NCI-H187 treated with DMSO at 0.1 percent for 48 hours (cell line): ENCODE measurements at places on chromosomes 3 and 15.

DNA sequence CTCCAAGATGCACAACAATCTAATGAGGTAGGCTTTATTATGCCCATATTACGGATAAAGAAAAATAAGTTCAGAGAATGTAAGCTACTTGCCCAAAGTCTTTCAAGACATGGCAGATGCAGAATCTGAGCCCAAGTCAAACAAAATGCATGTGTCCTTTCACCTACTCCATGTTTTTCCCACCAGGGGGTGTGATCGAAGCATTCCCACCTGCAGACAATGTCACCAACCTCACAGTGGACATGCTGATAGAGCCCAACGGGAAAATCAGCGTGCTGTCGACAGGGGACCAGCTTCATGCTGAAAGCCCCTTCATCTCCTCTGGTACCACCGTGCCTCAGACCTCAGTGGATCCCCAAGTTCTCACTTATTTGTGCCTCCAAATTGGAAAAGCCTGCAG, 99.8 kb upstream of the C15orf61 start:
- no peak for DNase-seq

- DNase-seq: no peak
Measured at GRCh38 chr3:38646062-38646461, 3.4 kb downstream of the SCN5A start.

DNA sequence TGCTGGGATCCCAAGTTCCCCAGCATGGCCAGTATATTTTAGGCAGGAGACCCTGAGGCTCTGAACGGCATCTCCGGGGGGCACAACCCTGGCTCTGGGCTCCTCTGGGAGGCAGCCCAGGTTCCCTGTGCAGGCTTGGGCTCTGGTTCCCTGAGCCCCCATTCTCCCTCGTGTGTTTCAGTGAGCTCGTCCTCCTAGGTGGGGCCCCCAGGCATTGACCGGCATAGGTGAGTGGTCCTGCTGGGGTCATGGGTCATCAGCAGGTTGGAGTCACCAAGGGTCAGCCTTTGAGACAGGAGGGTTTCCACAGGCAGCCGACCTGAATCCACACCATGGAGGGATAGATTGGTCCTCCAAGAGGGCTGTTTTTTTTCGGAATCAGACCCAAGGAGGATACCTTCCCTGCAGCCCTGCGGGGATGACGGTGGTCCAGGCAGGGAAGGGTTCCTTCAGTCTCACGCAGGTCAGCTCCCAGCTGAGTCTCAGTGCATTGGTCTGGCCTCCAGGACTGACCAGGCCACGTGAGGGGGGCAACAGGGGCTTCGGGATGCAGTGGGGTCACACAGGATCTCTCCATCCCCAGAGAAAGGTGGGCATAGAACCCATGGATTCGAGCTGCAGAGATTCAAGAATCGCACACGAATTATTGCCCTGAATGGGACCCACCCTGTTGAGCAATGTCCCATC, 226.0 kb downstream of the SNRPN start:
- DNase-seq: no peak

DNA sequence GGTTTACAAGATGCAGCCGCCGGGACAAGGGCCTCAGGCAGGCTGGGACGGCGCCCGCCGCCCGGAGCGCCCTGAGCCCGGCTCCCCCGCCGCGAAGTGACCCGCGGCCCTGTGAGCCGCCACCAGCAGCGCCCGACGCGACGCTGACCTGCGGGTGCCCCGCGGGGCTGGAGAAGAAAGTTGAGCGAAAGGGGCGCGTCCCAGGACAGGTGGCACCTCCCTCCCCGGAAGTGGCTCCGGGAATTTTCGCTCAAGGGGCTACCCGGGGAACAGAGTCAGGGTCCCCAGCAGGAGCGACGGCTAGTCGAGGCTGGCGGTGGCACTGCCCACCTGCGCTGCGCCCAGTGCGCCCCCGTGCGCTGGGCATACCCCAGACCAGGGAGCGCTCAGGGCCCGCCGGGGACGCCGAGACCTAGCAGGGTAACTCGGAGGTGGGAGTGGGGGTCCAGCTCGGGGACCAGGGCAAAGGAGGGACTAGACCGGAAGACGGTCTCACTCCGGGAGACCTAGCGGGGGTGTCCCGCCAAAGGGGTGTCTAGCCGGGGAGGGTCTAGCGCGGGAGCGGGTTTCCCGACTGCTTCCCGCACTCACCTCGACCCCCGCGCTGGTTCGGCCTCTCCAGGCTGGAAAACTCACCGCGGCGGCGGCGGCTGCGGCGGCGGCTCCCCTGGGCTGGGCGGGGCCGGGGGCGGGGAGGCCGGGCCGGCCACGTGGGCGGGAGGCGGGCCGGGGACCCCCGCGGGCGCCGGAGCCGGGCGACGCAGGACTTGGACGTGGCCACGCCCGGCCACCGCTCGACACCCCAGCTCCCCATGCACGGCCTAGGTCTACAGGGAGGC, 18.4 kb downstream of the SPATA12 start:
- no peak for DNase-seq

DNA sequence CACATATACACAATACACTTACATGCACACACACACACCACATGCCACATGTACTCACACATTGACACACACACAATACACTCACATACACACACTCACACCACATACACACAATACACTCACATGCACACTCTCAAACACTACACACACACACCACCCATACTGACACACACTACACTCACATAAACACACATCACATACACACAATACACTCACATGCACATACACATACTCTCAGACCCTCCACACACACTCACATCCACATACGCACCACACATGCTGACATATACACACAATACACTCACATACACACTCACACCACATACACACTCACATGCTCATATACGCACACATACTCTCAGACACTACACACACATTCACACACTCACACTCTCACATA, 28.3 kb upstream of the KIF23 start:
- DNase-seq: no peak

- DNase-seq: no peak
Measured at GRCh38 chr3:18806633-18807032, 341.7 kb upstream of the KCNH8 start.

DNA sequence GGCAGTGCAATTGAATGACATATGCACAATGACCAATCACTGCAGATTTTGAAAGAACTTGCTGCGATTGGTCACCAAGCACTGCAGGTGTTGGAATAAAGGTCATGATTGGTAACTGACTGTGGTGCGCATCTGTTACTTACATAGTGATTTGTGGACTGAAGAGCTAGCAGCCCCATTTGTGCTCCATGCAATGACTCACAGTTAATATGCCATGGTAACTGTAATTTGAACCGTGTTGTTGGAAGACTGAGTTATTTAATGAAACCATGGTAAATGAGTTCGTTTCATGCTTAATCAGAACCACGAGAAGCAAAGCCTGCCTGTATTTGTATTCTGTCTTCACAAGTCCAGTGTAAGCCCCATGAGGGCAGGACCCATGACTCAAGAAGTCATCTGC, 220.5 kb downstream of the TJP1 start:
- no peak for DNase-seq

GRCh38 chr3:143166376-143166775, 46.8 kb downstream of the CHST2 start:
- DNase-seq: no peak

DNA sequence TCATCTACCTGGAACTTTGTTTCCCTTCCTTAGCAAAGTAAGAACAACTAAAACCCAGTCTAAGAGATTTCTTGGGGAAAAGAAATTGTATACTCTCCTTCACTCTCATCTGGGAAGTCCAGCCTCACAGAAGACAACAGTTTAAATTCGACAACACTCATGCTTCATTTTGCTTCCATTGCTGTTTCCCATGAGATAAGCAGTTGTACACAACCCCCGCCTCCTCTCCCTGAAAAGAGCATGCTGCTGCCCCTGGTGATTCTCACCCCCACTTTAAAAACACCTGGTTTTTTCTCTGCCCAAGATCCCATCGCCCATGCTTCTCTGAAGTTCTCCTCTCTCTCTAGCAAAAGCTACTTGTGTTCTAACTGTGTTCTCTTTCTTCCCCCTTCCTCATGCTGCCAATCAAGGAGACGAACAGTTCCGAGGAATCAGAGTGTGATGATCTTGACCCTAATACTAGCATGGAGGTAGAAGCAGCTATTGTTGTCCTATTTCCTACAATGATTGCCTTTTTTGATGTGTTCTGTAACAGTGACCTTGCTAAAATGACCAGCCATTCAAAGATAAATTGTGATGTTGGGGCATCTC, 51.1 kb upstream of the UMPS start:
- no peak for DNase-seq

GRCh38 chr15:98363955-98364354, 284.4 kb upstream of the IGF1R start:
- DNase-seq: no peak

DNA sequence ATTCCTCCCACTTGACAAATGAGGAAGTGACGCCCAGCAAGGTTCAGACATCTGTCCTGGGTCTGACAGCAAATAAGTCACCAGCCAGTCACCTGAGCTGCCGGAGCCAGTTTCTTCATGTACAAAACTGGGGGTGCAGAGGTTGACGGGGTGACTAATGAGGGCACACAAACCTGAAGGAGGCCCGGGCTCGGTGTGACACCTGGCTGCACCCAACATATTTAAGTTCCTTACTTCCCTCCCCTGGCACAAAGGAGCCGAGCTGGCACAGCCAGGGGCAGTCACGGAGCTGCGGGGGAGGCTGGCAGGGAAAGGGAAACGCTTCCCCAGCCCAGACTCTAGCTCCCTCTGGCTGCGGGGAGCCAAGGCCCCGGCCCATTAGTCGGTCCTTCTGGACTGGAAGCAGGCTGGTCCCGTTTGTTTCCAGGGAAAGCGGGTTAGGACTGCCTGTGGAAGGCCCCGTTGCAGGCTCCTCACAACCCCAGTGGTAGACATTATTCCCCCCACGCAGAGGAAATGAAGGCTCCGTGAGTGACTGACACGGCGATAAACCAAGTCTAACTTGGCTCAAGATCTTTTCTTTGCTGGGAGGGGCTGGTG, 2.3 kb downstream of the FBXL22 start:
- no peak for DNase-seq

- no peak for DNase-seq
Measured at GRCh38 chr3:16897254-16897926, 12.6 kb downstream of the PLCL2 start.

GRCh38 chr3:4943549-4943948, 35.7 kb upstream of the BHLHE40 start:
- DNase-seq: no peak

DNA sequence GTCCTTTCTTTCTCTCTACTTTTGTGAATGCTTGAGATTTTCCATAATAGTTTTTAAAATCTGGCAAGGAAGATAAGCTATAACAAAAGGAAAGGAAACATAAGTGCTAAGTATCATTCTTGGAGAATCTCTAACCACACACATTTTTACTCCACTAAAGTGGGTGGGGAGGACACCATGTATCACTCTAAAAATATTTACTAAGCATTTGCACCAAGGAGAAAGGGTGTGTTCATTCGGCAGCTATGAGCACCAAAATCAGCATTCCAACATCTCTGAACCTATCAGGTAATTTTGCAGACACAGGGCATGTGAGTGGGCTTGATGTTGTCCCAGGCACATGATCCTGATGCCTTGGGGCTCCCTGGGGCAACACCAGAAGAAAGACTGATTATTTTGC, 5.5 kb downstream of the B4GALT4 start:
- no peak for DNase-seq

GRCh38 chr15:73153024-73153423, 100.8 kb downstream of the NEO1 start:
- DNase-seq: no peak

DNA sequence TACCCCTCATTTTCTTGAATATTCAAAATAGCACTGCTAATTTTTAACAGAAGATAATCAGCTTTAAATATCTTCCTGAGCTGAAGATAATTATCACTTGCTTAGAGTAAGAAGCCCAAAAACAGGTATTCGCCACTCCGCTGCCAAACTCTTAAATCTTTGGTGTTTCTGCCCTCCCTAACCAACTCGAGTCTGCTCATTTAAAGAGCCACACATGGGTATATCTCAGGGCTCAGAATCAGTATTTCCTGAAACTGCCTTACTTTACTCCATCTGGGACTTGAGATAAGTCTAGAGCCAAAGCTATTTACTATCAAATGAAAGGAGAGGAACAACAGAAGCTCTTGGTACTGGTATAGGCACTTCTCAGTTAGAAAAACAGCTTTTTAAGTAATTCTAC, 10.8 kb downstream of the PDCD10 start:
- no peak for DNase-seq

DNA sequence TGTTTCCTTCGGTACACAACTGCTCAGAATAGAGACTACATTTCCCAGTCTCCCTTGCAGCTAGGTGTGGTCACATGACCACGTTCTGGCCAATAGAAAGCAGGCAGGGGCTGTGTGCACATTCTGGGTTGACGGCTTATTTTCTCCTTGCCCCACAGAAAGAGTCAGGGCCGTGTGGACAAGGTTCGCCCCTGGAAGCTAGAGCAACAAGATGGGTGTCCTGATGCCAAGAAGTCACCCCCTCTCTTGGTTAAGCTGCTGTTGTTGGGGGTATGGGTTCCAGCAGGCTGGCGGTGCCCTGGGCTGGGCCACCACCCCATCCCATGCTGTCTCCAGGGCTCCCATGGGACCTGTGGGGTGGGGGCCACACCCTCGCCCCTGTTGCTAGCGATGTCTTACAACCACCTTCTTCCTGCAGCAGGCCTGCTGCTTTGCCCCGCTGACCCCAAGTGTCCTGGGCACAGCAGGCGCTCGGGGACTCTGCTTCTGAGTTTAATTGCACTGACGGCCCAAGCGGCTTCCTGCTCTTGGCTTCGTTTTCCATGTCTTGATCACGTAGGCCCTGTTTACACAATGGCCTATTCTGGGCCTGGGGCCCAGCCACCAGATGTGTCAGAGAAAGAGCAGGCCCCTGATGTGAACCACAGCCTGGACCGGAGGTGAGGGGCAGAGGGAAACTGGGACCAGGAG, 24.9 kb downstream of the ABTB1 start:
- peak; percentile 33 for DNase-seq
